ENCODE measurements at places on chromosomes 7 and 10.

DNA sequence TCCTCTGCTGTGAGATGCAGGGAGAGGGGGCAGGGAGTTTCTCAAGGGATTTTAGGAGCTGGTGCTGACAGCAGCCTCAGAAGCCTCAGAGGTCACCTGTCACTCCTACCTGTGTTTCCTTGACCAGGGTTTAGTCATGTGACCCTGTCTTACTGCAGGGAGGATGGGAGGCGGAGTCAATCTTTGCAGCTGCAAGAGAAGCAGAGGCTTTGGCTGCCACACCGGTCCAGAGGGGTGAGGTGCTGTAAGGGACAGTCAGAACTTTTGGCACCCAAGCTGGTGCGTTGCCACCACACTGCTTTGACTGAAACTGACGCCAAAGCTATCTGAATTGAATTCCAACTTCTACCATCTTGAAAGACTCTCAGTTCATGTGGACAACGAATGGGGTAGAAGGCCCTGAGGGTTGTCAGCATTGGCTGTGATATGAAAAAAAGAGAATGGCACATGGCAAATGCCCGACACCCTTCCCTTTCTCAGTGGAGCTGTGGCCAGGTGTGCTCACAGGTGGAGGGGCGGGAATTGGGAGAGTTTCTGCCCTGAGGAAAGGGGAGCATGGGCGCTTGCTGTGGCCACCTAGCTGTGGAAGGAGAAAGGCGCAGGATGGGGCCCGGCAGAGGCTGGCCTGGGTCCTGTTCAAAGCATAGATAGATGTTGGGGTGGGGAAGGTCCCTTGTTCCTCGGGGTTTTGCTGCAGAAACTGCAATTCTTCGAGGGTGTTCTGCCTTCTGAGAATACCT, 69.3 kb downstream of the ARHGAP22 start:
- no peak for DNase-seq

GRCh38 chr7:38054199-38054598, 123.8 kb upstream of the STARD3NL start:
- no peak for DNase-seq

- no peak for DNase-seq
Measured at GRCh38 chr7:98398567-98399372, 2.1 kb downstream of the BAIAP2L1 start.

GRCh38 chr10:28566458-28567015, 33.6 kb downstream of the WAC start:
- DNase-seq: no peak

- DNase-seq: no peak
Measured at GRCh38 chr7:11552676-11553296, 279.2 kb downstream of the THSD7A start.

GRCh38 chr10:3199488-3199887, 26.9 kb upstream of the PITRM1 start:
- DNase-seq: no peak

DNA sequence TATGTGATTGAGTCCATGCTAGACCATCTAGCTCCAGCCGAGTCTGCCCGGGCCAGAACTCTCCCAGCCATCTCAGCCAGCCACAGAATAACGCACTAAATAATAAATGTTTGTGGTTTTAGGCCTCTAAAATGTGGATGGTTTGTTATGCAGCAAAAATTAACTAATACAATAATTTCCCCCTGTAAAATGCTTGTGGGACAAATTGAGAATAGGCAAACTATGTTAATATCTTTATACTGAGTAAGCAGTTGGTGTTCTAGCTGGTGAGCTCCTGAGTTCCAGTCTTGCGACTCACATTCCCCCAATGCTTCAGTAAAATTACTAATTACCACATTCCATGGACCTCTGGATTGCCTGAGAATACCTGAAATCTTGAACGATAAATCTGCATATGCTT, 316.8 kb upstream of the NFE2L3 start:
- DNase-seq: no peak

- no peak for DNase-seq
Measured at GRCh38 chr7:8719102-8719501, 285.7 kb downstream of the NXPH1 start.

- no peak for DNase-seq
Measured at GRCh38 chr10:123548770-123549169, 117.4 kb upstream of the GPR26 start.

DNA sequence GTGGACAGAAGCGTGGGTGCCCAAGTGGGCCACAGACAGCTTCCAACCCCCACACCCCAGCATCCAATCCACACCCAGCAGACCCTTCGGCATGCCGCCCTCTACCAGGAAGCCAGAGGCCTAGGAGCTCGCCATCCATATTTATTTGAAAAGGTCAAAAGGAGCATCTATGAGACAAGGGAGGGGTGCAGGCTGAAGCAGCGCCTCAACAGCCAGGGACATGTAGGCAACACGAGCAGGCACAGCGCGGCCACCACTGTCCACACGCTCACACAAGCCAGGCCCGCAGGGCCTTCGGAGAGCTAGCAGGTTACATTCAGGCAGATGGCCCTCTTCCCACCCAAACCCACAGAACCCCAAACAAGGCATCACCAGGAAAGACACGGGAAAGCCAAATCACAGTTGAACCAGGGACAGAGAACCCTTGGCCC, 34.6 kb downstream of the PSAP start:
- no peak for DNase-seq

DNA sequence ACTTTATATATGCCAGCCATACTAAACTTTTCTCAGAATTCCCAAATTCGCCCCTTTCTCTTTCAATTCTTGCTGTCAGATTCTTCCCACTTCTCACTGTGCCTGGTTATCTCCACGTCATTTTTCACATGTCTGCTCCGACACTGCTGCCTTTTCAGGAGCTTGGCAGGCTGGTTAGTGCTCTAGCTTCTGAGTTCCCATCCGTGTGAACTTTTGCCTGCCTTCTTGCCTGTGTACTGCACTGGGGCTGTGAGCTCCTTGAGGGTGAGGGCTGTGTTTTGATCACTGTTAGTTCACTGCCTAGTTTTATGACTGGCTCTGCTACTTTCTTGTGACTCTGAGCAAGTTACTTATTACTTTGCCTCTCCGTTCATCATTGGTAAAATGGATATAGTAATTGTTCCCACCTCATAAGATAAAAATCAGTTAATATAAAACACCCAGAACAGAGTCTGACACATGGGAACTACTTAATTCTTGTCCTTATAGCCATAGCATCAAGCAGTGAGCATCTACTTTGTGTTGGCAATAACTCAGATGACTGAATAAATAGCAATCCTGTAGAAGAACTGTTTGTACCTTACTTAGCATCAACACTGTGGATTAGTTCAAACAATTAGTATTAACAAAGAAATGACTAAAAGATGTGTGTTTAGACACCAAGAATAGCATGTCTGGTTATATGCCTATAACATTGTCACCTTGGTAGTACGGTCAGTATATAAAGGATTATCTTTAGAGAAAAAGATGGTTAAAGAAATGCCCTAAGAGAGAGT, 5.5 kb downstream of the GSTO1 start:
- no peak for DNase-seq

- no peak for DNase-seq
Measured at GRCh38 chr7:111758332-111758731, 196.0 kb upstream of the IMMP2L start.

DNA sequence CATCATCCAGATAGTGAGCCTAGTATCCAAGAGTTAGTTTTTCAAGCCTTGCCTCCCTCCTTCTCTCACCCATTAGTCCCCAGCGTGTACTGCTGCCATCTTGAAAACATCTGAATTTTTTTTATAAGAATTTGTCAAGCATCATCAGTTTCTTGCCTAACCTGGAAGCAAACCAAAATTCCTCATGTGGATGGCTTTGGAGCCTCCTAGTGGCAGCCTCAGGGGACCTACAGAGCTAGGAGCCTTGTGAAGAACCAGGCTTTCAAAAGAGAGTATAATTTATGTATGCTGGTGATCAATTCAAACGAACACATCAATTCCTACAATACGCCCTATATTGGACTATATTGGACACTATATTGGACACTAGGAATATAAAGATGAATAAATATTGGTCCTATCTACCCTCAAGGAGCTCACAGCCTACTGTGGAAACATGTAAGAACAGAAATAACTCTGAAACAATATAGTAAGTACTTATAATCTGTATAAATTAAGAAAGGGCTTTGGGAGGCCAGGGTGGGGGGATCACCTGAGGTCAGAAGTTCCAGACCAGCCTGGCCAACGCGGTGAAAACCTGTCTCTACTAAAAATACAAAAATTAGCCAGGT, 63.4 kb downstream of the HPSE2 start:
- no peak for DNase-seq

DNA sequence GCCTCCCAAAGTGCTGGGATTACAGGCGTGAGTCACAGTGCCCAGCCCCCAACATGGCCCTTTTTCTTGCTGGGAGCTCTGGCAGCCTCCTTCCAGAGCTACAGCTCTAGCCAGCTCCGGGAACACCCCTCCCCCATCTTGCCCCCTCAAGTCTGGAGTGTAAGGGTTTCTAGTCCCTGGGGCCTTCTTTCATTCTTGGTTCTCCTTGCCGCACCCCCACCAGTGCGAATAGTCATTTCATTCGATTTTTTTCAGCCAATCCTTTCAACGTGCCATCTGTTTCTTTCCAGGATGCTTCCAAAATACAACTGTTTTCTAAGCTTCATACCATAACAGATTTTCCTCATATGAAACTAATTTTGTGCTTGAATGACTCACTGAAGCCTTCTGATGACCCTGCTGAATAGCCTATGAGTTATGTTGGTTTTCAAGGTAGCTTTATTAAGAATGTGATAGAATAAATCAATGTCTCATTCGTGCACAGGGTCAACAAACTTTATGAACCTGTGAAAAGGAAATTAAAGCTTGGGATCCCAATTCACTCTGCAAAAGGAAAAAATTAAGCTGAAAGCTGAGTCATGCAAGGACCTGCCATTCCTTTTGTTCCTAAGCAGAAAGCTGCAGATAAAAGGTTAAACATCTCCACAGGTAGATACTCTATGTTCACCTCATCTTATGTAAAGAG, 38.6 kb downstream of the CDC14C start:
- no peak for DNase-seq

- DNase-seq: no peak
Measured at GRCh38 chr7:144628176-144628575, 207.7 kb downstream of the TPK1 start.

- no peak for DNase-seq
Measured at GRCh38 chr10:97676770-97677581, 10.1 kb downstream of the AVPI1 start.

DNA sequence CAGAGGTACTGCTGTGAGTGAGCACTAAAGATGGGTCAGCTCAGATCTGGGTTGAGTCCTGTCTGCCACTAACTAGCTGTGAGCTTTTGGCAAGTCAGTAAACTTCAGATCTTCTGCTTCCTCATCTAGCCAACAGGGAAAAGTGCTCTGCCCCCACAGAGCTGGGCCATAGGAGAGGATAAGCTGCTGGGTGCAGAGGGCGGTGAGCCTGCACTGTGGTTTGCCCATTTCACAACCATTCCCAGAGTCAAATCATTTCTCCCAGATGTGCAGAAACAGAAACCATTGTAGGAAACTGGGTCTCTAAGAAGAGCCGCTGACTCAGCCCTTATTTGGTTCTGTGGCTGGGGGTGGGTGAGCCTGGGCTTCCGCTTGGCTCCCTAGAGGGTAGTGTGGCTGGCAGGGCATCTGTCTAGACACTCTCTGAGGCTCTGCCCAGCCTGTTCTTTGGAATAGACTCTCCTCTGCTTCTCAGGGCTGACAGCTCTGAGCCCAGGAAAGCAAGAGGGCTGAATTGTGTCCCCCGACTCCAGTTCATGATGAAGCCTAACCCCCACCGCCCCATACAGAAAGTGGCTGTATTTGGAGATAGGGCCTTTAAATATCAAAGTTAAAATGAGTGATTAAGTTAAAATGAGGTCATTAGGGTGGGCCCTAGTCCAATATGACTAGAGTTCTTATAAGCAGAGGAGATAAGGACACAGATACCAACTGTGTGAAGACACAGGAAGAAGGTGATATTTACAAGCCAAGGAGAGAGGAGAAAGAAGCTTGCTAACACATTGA, 29.5 kb upstream of the ARHGAP22 start:
- DNase-seq: peak; percentile 67

- DNase-seq: no peak
Measured at GRCh38 chr10:11597470-11597869, 14.0 kb downstream of the USP6NL start.

GRCh38 chr7:98137134-98137825, 30.6 kb downstream of the LMTK2 start:
- no peak for DNase-seq

DNA sequence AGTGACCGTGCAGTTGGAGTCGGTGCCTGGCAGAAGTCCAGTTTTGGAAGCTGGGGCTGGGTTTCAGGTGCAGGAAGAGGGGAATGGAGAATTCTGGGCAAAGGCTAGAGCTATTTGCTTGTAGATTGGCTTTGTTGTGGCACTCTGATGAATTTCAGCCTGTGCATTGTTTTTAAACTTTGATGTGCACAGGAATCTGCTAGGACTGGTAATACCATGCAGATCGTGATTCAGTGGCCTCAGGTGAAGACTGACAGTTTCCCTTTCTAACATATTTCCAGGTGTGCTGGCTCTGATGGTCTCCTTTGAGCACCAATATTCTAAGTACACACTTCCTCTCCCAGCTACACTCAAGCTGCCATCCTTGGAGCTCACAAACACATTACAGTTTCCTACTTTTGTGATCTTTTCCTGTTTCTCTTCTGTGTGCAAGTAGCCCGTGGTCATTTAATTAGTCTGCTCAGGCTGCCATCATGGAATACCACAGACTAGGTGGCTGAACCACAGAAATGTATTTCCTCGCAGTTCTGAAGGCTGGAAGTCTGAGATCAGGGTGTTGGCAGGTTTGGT, 55.6 kb downstream of the NOC3L start:
- no peak for DNase-seq

- DNase-seq: no peak
Measured at GRCh38 chr10:89535171-89536012, at the start of gene SLC16A12. Gene SLC16A12 (minus strand): TSS chr10:89535594. CDS start chr10:89462578, 73,016 bp downstream.

GRCh38 chr7:126150278-126150958, 1102.3 kb downstream of the GRM8 start:
- no peak for DNase-seq

DNA sequence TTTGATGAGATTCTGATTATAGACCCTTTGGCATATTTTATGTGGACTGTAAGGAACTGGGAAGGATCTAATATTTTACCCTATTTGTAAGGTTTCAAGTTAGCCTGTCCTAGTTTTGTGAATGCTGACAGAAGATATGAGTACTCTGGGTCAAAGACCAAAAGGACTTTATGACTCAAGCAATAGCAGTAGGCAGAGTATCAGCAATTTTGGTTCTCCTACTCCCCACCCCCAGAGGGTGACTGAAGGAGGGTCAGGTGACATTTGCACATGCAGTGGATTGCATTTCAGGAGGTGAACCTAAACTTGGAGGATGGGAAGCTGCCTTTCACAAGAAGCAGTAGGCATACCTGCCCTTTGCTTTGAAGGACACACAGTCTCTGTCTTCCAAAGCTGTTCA, 84.0 kb upstream of the KLF6 start:
- no peak for DNase-seq

Measured in activated B cell treated with CpG ODN at 0.5 μM for 24 hours (primary cell).